ENCODE measurements at places on chromosomes 6 and 20.
A peak's percentile ranks its signal among the peaks of the same experiment; 100 is the strongest.

GRCh38 chr6:30167101-30167500, 3.8 kb downstream of the TRIM15 start:
- no peak for DNase-seq

GRCh38 chr6:166516251-166516884, 70.1 kb downstream of the RAMACL start:
- no peak for DNase-seq

- no peak for DNase-seq
Measured at GRCh38 chr6:1620504-1621069, 10.9 kb downstream of the FOXC1 start.

DNA sequence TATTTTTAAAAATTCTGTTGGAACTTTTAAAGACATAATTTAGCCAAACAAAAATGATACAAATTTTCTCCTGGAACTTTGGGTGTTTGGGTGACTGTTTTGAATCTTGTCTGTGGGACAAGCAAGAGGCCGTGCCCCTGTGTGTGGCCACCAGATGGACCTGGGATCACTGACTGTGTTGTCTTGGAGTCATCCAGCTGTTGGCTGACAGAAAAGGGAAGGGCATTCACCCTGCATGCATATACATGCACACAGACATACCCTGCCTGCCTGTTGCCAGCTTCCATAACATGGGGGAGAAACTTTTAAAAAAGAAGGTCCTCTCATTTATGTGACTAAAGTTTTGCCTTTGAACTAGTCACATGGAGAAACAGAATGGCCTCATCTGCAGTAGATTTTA, 72.7 kb downstream of the BLOC1S5 start:
- no peak for DNase-seq

DNA sequence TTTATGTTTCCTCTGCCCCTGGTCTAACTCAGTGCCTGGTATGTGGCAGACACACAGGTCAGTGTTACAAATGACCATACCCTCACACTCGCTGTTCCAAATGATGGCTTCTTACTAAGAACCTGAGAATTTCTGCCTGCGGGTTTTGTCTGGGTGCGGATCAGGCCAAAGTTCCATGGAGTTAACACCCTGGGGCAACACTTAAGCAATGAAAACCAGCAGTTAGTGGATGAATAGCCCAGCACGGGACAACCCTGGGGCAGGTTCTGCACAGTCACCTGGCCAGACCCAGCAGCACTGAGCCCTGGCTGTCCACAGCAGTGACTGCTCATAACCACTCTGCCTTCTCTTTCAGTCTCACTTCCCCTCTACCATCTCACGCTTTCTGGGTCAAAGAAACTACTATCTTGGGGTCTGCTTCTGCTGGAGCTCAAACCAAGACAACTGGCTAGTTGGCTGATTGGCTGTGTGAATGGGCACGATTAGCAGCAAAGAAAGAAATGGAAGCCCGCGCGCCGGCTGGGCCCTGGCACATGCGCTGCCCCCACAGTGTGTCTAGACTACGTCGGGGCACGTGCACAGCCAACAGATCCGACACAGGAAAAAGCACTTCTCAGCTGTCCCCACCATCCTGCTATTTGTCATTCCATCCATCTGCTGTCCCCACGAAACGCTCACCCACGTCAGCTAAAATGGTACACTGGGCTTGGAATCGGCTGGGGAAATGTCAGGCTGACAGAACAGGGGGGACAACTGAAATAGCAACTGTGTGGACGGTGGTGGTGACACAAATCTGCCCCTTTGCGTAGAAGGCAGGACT, 36.6 kb downstream of the MGME1 start:
- no peak for DNase-seq

DNA sequence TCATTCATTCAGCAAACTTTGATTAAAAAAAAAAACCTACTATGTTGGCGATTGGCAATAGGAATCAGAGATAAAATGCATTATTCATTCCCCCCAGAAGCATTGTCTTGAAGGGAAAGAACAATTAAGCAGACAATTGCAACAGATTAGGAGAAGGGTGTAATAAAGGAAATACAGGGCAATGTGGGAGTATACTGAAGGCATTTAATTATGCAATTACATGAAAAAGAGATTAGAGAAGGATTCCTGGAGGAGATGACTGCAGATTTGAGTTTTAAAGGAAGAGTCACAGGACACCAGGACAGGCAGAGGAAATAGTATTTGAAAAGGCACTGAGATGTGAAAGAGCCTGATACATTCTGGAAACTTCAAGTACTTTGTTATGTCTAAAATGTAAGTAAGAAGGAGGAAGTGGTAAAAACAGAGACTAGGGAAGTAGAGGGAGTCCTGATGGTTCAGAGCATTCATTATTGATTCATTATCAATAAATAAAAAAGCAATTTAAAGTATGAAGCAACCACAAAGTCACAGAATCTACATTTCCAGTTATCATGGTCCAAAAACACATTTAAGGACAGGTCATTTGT, 43.7 kb downstream of the THEMIS start:
- no peak for DNase-seq

DNA sequence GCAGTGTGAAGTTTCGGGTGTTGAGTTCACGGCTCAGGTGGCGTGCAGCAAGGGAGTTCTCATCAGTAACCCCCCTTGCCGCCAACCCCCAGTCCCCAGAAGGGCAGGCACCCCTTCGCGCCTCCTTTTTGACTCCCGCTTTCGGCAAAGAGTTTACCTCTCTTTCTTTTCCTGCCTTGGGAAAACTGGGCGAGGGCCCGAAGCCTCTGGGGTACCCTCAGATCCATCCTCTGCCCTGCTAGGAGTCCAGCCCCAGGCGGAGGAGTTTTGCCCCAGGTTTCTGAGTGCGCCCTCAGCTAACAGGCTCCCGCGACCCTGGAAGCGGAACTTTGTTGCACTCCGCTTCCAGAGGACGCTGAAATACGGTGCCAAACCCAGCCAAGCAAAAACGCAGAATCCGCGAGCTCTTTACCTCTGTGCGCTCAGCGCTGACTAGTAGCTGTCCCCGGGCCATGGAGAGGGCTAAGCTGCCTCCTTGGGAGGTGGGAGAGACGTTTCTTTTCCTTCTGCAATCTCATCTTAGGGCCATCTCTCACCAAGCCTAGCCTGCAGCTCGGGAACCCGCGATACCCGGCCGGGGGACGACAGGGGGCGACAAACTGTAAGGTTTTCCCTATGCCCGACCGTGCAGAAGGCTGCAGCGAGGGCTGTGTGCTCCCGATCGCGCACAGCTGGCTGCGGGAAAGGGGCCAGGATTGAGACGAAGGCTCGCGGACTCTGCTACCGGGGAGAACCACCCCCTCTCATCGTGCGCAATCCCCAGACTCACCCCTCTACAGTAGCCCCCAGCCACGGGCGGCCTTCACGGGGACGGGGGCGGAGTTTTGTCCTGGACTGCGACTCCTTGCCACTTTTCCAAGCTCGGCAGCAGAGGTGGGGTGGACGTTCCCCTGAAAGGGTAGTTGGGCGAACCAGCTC, 2.7 kb upstream of the PAX1 start:
- DNase-seq, result no peak

- DNase-seq, result no peak
Measured at GRCh38 chr6:140909156-140909555, 1223.6 kb upstream of the GJE1 start.

DNA sequence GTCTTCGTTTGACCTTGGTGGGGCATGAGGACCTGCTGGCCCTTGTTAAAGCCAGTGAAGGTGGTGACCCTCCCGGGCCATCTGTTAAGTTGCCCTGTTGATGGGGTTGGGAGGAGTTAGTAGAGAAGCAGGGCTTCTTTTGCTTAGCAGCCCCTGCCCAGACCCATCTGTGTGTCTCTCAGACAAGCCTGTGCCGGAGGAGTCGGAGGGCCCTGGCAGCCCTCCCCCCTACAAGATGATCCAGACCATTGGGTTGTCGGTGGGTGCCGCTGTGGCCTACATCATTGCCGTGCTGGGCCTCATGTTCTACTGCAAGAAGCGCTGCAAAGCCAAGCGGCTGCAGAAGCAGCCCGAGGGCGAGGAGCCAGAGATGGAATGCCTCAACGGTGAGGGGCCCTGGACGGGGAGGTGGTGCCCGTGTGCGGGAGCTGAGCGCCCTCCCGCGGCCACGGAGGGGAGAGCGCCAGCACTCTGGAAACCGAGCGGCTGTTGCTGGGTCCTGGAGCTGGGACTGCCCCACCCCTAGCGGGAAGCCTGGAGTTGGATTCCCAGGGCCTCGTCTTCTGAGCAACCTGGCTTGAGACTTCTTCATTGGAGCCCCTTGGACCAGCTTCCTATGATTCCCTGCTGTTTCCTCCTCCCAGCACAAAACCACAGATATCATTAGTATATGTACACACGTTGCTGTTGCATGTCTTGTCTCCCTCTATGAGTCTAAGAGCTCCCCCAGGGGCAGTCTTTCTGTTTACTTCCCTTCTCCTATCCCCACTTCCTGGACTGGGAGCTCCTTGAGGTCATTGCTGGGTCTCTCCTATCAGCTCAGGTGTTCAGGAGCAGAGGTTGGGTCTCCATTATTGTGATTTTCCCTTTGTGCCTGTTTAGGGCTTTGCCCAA, 27.6 kb upstream of the SRF start:
- DNase-seq, result peak; percentile 50

- DNase-seq, result no peak
Measured at GRCh38 chr20:32477594-32478512, 107.3 kb downstream of the NOL4L start.

DNA sequence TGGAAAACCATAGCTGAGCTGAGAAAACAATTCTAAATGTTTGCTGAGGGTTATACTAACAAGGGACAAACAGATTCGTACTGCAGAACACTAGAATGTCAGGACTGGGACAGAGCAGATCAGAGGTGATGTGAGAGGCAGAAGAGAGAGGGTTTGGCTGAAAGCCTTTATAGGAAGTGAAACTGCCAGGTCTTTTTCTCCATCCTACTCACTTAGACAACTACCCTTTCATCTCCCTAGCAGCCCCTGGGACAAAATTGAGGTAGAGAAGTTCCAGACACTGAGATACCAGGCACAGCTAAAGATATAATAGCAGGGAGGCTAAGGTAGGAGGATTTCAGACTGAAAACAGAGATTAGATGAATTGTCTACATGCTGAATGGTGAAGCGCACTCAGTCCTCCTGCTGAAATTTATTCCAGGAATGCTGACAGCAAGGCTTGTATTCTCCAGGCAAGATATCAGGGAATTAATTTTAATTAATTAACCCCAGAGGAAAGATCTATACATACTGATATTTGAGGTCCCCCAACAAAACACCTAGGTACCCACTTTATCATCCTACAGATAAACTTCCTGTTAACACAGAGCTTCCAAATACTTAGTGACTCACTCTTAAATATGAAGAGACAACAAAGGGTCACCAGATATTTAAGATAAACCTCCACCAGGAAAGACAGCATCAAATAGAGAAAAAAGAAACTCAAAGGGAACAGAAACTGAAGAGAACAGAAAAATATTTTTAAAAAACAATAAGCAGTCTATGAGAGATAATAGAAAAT, 12.6 kb upstream of the EIF2S2 start:
- DNase-seq, result no peak

Measured in stimulated activated CD8-positive, alpha-beta memory T cell treated with anti-CD3 and anti-CD28 coated beads, Interleukin-15, amount 100 ng/mL, for 4 hours (primary cell).